HEK293T (cell line): ENCODE measurements at places on chromosomes 4 and X.

GRCh38 chrX:78753571-78753970 is 6.1 kb downstream of the LPAR4 start:
- DNase-seq = no peak

DNA sequence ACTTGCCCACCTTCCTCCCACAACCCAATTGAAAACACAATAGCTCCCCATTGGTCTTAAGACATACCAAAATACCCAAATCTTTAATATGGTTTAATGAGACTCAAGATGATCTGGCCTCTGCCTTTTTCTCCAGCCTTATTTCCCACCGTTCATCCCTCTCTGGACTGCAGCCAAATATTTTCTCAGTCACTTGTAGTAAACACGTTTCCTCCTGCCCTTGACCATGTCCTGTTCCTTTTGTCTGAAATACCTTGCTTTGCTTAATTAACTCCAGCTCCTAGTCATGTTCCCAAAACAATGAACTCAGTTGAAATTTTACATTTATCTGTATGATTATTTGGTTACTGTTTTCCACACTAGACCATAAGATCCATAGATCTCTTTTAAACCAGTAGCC is 8.4 kb upstream of the NUP54 start:
- DNase-seq = no peak

DNA sequence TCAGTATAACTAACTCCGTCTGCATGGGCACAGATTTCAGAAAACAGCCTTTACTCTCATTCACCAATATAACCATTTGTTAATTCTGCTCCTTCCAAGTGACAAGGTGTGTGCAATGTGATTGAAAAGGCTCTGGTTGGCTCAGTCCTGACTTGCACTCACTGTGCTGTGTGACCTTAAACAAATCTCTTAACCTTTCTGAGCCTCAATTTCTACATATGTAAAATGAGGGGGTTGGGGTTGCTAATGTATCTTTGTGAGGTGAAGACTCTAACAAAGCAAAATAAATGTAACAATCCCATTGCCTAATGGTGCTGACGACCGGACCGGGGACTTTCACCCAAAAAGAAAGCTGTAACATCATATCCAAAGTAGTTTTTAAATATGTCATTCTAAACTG is 112.5 kb upstream of the GPC4 start:
- no peak for DNase-seq

- DNase-seq = no peak
Observed at GRCh38 chr4:82802911-82803310, 4.3 kb upstream of the SCD5 start.

- DNase-seq = no peak
Observed at GRCh38 chr4:157184300-157184699, 36.2 kb upstream of the GRIA2 start.

- peak; percentile 25 for DNase-seq
Observed at GRCh38 chr4:101961144-101961543, 170.6 kb downstream of the BANK1 start.

DNA sequence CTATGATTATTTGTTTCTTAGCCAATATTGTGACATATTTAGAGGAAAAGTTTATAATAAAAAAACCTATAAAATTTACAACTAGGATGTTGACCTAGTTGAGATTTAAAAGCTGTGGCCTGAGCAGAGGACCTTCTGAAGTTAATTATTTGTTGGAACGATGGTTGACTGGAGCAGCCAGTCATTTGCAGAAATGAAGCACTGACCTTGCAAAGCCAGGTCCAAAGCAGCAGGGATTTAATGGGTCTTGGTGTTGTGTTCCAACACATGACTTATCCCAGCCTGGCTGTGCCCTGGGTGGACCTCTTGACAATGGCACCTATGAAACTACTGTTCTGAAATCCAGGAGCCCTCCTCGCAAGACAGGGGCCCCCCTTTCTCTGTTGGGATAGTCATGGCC is 235.2 kb downstream of the FRAS1 start:
- no peak for DNase-seq

DNA sequence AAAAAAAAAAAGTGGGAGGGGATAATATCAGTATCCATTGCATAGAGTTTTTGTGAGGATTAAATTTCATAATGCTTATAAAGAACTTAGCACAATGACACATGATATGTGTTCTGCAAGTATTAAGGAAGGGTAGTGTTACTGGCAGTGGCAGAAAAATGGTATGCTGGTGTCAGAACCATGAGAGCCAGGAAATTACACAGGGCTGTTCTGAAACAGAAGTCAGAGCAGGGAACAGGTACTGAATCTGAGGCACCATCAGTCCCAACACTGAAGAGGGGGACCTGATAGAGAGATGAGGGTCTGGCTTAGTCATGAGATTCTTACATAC is 601.1 kb upstream of the GRIA3 start:
- no peak for DNase-seq

- DNase-seq = no peak
Observed at GRCh38 chrX:44234116-44234515, 109.4 kb downstream of the EFHC2 start.
